NCI-H1092 (cell line): ENCODE measurements at places on chromosomes 6 and 20.

- DNase-seq: no peak
These were observed 152.4 kb downstream of the COL9A1 start for GRCh38 chr6:70150521-70150920.

DNA sequence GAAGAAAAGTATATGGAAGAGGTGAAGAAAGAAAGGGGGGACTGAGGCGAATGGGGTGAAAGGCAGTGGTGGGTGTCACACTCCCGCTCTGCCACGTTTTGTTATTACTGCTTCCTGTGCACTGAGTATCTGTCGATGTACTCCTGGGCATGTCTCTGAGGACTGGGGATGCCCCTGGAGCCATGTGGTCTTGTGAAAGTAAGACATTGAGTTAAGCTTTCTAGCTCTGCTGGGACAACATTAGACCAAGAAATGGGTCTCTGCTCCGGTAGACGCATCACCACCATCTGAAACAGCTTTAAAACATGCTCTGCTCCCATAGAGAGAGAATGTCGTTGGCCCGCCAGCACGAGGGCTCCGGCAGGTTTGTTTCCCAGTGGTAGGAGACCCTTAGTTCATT lies 40.0 kb downstream of the IRF4 start:
- DNase-seq: no peak

GRCh38 chr20:53878262-53879047 lies 191.9 kb downstream of the BCAS1 start:
- DNase-seq: no peak

GRCh38 chr20:6611911-6612605 lies 155.4 kb upstream of the BMP2 start:
- no peak for DNase-seq

DNA sequence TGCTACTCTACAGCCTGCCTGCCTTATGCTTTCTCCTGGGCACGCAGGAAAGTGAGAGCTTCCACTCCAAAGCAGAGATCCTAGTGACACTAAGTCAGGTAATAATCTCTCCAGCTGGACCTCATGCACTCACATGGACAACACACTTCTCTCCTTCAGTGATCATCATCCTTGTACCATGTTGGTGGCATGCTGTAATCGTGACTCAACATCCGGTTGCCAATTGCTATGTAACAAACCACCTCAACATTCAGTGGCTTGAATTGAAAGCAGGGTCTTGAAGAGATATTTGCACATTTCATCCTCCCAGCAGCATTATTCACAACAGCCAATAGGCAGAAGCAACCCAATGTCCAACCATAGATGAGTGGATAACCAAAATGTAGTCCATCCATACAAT lies 40.3 kb upstream of the PPP1R3G start:
- no peak for DNase-seq

GRCh38 chr6:130178692-130179091 lies 44.1 kb downstream of the SAMD3 start:
- DNase-seq: no peak

DNA sequence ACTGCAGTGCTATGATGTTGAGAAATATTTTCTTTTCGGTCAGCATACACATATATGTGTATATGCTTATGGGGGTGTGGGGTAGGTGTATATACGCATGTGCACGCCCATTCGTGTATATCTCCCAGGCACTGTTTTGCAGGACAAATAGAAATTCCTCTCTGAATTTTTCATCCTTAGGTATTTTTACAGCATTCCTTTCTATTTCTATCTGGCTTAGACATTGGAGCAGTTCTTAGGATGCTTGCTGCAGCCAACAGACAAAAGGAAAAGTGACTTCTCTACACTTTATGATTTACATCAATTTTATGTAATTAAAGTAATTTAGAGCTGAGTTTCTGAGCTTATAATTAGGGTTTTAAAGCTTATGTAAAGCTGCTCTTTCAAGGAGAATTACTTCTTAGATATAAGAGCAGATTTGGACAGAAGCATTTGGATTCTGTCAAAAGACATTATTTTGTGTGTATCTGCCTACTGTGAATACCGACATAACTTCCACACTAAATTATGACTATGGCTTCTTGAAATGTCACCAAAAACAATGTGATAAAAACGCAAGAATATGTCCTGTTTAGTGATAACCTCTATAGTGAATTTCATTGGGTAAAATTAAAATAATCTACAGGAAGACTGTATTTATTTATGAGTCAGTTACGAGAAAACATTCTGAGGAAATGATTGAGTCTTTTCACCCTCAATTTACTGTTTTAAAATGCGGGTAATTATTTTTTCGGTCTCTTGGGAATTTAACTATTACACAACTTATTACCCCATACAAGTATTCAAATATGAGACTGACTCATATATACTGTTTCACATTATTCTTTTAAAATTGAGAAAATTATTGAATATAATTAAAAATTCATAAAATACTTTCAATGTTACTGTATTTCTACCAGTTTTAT lies 21.3 kb upstream of the CEP43 start:
- no peak for DNase-seq

- DNase-seq: no peak
These were observed 38.5 kb downstream of the PXDC1 start for GRCh38 chr6:3712827-3713665.

DNA sequence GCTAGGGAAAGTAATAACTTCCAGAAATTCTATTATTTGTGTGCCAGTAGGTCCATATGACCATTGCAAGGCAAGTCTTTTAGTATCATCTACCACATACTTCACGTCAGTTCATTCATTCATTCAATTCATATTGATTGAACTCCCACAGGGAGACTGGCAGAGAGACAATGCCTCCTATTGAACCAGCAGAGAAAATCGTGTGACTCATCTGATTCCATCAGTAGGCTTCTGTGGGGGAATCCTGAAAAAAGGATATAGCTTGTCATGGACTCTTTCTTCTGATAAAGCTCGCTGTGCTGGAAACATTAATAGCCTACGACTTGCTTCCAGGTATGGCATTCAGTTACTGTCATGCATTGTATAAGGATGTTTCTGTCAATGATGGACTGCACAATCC lies 45.3 kb upstream of the CNR1 start:
- DNase-seq: no peak

- no peak for DNase-seq
These were observed 9.1 kb downstream of the OCSTAMP start for GRCh38 chr20:46541229-46541935.

DNA sequence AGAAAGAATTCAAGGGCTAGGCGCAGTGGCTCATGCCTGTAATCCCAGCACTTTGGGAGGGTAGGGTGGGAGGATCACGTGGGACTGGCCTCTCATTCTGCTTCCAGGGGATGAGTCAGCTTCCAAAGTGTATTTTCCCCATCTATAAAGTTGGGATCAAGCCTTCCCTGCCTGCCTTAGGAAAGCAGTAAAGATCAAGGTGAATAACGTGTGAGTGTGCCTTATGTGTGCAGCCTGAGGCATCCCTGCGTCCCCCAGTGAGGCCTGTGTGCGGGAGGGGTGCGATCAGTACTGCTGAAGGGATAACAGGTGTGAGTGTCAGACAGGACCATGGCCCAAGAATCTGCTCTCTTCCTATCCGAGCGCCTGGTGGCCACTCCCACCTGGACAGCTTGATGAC lies 26.8 kb downstream of the TMEM181 start:
- DNase-seq: no peak

DNA sequence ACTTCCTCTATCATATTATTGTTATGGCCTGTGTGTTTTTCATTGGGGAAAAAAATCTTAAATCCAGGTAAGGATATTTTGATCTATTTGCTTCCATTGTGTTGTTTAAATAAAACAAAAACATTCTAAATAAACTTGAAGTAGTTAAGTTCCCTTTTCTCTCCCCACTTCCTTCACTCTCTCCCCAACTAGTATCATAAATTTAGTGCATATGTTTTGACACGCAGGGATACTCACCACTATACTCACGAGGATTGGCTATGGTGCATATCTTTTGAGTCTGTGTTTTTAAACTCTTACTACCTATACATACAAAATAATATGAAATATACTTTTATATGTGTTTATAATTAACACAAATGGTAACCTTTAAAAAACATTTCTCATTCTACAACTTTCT lies 5.2 kb downstream of the TTLL9 start:
- no peak for DNase-seq

DNA sequence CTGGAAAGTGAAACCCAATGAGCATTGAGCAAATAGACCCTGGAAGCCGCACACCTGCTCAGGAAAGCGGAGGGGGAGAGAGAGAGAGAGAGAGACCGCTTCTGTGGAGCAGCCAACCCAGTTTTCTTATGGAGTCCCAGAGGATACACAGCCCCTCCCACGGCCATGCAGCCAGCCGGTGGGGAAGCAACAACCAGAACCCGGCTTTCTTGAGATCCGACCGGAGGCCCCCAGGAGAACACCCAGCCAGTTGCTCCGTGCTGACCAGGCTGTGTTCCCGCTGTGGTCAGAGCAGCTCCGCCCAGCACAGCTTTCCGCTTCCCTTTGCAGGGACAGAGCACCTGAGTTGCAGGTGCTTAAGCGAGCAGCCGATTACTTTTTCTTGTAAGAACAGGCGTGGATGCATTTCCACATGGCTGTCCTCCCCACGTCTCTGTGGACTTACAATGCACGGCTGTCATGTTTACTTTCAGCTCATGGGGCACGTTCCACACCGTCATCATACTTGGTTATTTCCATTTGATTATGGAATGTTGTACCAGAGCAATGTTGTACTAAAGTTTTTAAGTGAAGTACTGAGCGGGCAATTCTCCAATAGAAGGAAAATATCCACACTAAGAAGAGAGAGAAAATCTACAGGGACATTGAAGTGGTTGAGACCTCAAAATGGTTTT lies 381.9 kb downstream of the THBS2 start:
- no peak for DNase-seq

- DNase-seq: no peak
These were observed 40.1 kb downstream of the TBPL1 start for GRCh38 chr6:133992992-133993680.

DNA sequence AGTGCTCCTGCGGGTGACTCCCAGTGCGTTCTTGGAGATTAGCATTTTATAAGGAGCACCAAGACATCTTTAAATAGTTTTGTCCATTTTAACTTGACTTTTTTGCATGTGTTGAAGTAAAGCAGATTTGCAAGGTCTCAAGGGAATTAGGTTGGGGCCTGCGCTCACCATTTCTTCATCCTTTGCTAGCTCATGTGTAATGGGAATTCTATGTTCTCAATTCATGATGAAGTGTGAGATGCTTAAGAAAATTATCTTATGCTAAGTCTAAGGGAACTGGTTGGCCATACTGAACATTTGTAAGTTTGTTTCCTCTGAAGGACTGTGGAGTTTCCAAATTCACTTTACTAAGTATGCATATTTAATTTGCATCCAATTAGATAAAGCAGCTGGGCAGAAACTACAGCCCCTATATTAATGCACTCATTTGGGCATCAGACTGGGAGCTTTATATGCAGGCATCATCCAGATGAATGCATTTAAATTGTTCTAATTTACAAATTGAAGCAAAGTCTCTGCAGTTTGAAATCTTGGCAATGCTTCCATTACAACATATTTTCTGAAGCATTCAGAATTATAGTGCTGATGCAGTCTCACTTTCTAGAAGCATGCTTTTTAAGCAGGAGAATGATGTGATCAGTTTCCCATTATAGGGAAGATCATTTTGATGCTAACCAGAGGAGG lies 108.3 kb upstream of the AKAP12 start:
- no peak for DNase-seq

DNA sequence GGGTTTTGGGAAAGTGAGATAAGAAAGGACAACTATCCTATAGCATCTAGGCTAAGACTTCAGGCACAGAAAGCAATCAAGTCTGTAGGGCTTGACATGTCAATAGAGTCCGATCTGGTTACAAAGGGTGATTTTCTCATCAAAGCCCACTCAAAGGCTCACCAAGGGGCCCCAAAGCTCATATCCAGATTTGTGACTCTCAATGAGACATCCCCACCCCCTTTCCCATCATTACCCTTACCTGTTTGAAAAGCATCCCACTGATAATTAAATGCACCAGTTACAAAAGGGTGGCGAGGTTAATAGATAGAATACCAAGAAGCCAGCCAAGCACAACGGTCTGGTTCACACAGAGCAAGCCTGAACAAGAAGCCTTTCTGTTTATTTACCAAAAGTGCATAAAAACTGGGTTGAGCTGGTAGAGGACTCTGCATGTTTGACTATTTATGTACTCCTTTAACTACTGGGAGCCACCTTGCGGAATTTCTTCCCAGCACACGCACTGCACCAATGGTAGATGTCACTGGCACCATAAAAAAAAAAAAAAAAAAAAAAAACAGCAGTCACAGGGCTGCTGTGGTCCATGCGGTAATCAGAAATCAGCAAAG lies 6.1 kb downstream of the JAG1 start:
- DNase-seq: no peak

GRCh38 chr6:33147807-33148666 lies 44.2 kb downstream of the COL11A2 start:
- DNase-seq: no peak

GRCh38 chr6:41836022-41836659 lies 48.6 kb downstream of the TOMM6 start:
- DNase-seq: no peak

DNA sequence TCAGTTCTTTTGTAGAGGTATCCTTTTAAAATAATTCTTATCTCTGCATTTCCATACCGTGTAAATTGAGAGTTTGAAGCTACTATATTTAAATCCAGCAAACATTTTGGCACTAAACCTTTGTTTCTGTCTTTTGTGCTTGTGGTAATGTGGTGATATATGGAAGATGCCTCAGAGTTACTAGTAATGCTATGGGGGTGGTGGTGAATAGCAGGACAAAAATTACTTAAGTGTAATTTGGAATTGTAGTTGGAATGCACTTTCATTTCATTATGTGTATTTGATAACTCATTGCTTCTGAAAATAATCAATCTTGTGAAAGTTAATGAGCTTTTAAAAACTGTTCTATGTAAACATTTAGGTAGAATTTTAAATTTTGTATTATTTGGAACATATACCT lies 404.5 kb downstream of the PHF3 start:
- no peak for DNase-seq

GRCh38 chr20:58659841-58660240 lies 8.8 kb downstream of the STX16 start:
- DNase-seq: no peak

GRCh38 chr20:1383623-1384404 lies 9.0 kb downstream of the FKBP1A start:
- DNase-seq: peak; percentile 66

DNA sequence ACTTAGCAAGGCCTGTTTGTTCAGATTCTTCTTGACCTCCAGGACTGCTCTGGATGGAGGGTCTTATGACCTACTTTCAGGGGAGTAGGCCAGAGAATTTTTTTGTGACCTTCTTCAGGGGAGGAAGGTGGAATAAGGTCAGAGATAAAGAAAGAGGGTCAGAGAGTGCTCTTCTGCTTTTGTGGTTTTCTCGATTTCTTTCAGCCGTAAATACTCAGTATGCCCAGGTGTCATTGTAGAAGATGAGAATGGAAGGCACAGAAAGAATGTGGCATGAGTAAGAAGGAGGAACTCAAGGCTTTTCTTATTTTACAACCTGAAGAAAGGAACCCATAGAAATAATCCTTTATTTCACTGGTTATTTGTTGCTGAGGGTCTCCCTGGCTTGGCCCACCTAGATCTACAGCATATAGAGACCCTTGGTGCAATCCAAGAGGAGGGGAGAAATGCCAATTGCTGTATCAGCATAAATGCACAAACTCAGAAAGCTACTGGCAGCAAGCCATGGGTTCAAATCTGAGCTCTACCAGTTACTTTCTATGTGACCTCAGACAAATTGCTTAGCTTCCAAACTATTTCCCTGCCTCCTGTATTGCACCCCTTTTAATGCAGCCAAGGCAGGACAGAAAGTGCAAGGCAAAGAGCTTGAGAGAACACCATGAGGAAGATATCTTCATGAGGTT lies 68.0 kb downstream of the OLIG3 start:
- DNase-seq: no peak
